Activated CD4-positive, alpha-beta T cell treated with anti-CD3 and anti-CD28 coated beads, Interleukin-2, amount 10 ng/mL, durations not matched to agents 24 days and 14 days (primary cell): ENCODE measurements at places on chromosomes 4 and X. TPM values are rescaled to one million over a fixed set of nuclear protein-coding genes. Genes with fewer than 3 reads are reported as not detected.

Gene FAM90A26
- total RNA-seq: not detected in 2 replicates

Gene SYTL5
- not detected in 2 replicates for total RNA-seq

GRCh38 chr4:142874684-142875083 is 28.6 kb upstream of the INPP4B start:
- DNase-seq: no peak

Gene NEIL3
- total RNA-seq: 15.5 and 17.0 TPM in 2 replicates

Gene F8A3
- total RNA-seq: 24.4 and 29.1 TPM in 2 replicates

- DNase-seq: no peak
These were observed 14.4 kb upstream of the CXCL8 start for GRCh38 chr4:73725985-73726384.

Gene AGA
- total RNA-seq: 15.1 and 15.6 TPM in 2 replicates

DNA sequence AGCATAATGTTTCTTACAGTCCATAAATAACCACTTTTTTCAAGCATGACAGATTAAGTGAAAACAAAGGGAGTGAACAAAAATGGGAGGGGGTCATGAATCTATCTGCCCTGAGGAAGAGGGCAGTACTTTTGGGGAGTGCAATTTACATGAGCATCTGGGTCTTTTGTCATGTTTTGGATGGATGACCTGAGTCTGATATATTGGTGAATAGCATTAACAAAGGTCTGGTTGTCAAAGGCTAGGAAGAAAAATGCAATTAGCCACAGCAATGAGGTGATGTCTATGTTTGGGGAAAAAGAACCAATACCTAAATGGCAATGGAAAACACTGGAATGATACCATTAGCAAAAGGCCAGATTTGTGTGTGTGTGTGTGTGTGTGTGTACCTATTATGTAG is 15.1 kb upstream of the MAD2L1 start:
- no peak for DNase-seq

Gene GABRB1
- total RNA-seq: not detected in 2 replicates

Gene CXCL8
- total RNA-seq: 10.8 and 11.8 TPM in 2 replicates

DNA sequence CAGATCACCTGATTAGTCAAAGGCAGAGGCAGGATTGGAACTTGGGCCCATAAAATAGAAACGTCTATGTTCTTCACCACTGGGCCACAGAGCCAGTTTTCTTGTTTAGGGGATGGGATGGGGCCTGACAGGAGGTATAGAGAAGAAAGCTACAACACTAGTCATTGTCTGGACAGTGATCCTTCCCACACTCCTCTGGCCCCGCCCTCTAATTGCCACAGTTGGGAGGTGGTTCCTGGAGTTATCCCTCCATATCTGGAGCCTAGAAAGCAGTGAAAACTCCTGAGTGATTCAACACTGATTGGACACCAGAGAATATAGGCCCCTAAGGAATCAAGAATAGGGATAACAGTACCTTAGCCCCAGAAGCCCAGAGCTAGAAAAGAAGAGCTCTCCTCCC is 22.9 kb downstream of the RASL11B start:
- DNase-seq: no peak

Gene TMEM150C
- total RNA-seq: not detected in 2 replicates

Gene DMD
- 3.2 and 5.0 TPM in 2 replicates for total RNA-seq

DNA sequence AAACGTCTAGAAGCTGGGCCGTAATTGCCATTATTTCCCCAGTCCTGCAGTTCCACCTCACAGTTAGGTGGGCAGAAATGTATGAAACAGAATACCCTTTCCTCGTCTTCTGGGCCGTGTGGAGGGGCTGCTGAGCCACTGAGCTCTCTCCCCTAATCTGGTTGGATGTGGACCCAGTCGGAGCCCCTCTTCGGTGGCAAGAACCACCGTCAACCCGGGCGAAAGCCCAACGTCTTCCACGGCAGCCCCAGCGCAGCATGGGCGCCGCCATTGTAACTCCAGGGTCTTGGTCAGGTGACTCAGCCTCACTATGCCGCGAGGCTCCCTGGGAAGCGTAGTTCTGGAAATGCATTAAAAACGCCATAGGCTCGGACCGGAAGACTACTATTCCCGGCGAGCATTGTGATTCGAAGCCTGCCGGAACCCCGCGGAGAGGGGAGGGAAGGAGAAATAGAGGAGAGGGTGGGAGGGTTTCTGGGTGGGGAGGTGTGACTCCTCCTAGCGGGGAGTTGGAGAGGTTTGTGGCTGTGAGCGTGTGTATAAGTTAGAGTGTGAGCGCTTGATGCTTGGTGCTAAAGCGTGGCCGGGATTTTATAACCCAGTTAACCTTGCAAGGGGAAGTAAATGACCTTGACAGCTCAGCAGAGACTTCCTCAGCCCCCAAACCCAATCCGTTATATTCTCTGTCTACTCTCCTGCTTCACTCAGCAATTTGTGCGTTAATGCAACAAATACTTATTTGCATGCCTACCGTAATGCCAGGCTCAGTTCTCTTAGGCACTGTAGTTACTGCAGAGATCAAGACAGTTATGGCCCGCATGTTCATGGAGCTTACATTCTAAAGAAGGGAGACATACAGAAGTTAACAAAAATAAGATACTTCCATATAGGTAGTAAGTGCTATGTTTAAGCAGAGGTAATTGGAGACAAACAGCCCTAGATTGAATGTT is at the start of gene GATB:
GATB (minus strand) TSS at position 296 of the 950 bp plus-strand sequence; CDS start at position 271, 25 bp downstream.
- DNase-seq: peak; percentile 97

Gene ETDA
- not detected in 2 replicates for total RNA-seq

DNA sequence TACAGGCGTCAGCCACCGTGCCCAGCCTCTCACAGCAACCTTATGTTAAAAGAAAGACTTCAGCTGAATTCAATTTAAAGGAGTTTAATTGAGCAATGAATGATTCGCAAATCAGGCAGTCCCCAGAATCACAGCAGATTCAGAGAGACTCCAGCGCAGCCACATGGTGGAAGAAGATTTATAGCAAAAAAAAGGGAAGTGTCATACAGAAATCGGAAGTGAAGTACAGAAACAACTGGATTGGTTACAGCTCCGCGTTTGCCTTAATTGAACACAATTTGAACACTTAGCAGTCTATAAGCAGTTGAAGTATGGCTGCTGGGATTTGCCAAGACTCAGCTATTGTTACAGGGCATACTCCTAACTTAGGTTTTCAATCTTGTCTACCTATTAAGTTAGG is 19.8 kb downstream of the CENPVL3 start:
- DNase-seq: no peak

- no peak for DNase-seq
These were observed 94.5 kb downstream of the ANXA3 start for GRCh38 chr4:78645853-78646757.

- peak; percentile 54 for DNase-seq
These were observed 2.0 kb downstream of the ZFX start for GRCh38 chrX:24151513-24151912.

DNA sequence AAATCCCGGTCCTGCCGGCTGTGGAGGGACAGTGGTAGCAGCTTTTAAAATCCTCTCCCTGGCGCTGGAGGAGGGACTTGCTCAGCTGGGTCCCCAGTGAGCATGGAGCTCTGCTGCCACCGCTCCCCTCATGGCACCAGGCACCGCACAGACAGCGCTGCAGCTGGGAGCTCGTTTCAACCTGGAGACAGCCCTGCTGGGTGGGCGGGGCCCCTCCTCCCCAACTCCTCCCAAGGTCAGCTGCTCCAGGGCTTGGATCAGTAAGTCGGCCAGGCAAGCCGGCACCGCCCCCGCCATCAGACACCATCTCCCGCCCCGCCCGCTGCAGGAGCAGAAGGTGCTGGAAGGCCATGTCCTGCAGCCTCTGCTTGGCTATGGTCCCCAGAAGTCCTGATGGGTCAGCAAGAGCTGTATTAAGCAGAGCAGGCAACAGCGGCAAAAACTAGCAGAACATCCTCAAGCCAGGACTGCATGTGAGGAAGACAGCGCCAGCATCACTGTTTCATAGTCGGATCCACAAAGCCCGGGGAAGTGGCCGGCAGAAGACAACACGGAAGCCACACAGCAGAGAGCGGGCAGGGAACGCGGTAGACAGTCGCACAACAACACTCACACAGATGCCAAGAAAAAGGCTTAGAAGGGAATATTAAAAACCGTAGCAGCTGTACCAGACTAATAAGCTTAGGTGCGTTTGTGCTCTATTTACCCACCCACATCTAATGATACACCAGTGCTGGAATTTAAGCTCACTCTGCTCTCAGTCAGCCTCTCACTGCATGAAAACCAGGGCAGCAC is 16.2 kb downstream of the ZFYVE28 start:
- no peak for DNase-seq

Gene SRPX2
- not detected in 2 replicates for total RNA-seq

Gene DCLK2
- total RNA-seq: not detected in 2 replicates

Gene TLR2
- total RNA-seq: 0.21 and 0.47 TPM in 2 replicates

DNA sequence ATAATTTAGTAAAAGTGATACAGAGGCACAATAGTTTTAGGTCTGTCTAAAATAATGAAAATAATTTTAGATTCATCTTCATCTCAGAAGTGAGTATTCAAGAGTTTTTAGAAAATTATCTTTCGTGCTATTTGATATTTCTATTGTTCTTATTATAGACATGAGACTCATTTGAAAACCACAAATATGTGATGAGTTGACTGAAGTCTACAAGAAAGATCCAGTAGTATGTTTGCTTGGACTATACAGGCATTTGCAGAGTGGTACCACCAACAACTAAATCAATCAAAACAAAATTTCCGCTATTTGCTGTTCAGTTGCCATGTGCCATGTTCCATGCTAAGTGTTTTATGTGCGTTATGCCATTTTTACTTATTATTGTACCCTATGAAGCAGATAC is 1318.5 kb downstream of the STIM2 start:
- DNase-seq: no peak

Gene GSX2
- total RNA-seq: not detected in 2 replicates

Gene TMSB15C
- 3.1 and 3.6 TPM in 2 replicates for total RNA-seq

DNA sequence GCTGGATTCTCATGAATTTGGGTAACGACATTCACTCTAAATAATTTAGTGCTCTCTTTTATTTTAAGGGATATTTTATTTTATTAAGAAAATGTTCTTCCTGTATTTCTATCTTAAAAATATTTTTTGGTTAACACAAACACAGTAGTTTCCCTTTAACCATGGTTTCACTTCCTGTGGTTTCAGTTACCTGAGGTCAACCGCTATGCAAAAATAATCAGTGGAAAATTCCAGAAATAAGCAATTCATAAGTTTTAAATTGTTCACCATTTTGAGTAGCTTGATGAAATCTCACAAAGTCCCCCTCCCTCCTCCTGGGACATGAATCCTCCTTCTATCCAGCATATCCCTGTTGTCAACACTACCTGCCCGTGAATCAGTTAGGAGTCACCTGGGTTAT is 71.4 kb downstream of the GBA3 start:
- DNase-seq: no peak

DNA sequence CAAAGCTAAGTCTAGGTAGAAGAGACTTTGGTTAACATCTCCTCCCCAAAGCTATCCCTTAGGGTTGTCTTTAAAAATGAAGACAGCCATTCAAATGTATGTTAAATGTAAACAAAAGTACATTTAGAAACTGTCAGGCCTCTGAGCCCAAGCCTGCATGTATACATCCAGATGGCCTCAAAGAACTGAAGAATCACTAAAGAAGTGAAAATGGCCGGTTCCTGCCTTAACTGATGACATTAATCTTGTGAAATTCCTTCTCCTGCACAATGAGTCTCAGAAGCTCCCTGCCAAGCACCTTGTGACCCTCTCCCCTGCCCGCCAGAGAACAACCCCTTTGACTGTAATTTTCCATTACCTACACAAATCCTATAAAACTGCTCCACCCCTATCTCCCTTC is 377.9 kb downstream of the FAM133A start:
- no peak for DNase-seq

GRCh38 chr4:147943159-147943638 is 211.3 kb downstream of the ARHGAP10 start:
- DNase-seq: no peak

GRCh38 chrX:114964374-114964773 is 53.0 kb downstream of the IL13RA2 start:
- no peak for DNase-seq

GRCh38 chrX:141673946-141674345 is 24.6 kb downstream of the SPANXD start:
- DNase-seq: no peak

DNA sequence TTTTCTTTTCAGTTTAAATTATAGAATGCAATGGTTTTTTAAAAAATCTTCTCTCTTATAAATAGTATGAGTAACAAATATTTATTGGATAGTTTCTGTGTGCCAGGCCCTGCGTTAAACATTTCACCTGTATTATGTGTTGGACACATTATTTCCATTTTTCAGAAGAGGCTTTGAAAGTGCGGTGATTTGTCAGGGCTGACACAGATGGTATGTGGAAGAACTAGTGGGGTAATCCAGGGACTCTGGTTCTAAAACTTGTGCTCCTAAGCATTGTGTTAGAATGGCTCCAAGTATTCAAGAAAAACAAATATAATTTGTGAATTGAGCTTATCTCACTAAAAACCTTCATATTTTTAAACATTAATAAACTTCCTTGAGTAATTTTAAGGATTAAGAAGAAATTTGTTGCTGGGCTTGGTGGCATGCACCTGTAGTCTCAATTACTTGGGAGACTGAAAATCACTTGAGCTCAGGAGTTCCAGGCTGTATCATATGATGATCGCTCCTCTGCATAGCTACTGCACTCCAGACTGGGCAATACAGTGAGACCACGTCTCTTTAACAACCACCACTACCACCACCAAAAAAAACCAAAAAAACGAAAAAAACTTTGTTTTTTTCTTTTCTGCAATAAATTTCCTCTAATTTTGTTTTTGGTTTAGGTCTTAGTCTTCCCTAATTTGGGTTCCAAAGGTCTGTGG is 40.0 kb downstream of the RAPGEF2 start:
- no peak for DNase-seq

GRCh38 chrX:18278449-18278848 is 57.8 kb upstream of the BEND2 start:
- no peak for DNase-seq

- DNase-seq: no peak
These were observed 27.7 kb downstream of the FBXO8 start for GRCh38 chr4:174255786-174256185.

Gene ZDHHC15
- total RNA-seq: 0.05 and 0.28 TPM in 2 replicates

DNA sequence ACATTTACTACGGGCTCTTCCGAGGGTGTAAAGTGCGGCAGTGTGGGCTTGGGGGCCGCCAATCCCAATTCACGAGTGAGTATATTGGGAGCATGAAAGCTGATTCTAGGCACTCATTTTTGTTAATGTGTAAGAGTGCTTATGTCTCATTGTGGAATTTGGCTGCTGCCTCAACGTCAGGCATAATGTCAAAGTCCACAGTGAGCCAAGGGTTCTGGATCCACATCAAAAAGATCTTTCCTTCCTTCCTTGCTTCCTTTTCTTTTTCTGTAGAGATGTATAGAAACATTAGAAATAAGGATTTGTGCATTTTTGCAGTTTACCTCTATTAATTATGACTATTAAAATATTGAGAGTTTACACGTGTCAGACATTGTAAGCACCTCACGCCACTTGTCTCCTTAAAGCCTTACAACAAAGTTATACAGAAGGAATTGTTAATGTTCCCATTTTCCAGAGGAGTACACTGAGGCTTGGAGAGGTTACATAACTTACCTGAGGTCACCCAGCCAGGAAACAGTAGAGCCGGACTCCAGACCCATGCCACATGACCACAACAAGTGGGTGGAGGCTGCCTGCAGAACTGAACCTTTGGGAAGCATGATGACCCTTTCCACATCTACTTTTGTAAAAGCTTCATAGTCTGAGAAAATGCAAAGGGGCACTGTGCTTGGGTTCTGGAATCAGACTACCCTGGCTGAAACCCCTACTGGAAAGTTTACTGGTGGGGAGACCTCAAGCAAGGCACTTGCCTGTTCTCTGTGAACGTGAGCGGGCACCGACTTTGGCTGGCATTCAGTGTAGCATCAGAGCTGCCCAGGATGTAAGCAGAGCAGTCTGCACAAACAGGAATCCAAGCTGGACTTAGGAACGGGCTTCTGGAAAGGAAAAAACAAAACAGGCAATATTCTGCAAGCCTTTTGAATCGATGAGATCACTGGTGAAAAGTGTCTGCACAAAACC is 761 bp downstream of the CLRN2 start:
- no peak for DNase-seq
